Mammary microvascular endothelial cell (primary cell): ENCODE measurements at places on chromosomes 6 and 20. TPM values are rescaled to one million over a fixed set of nuclear protein-coding genes. Genes with fewer than 3 reads are reported as not detected.

Gene CTCFL
- not detected in 2 replicates for total RNA-seq

Gene B3GALT4
- total RNA-seq = 5.6 and 8.1 TPM in 2 replicates

Gene CST2
- not detected in 2 replicates for total RNA-seq

Gene PPP1R14C
- not detected in 2 replicates for total RNA-seq

Gene SUMO4
- total RNA-seq = 1.4 TPM in 1 of 2 replicates, not detected in the other

Gene NOX3
- not detected in 2 replicates for total RNA-seq
